ENCODE measurements at places on chromosomes 7 and 10.

DNA sequence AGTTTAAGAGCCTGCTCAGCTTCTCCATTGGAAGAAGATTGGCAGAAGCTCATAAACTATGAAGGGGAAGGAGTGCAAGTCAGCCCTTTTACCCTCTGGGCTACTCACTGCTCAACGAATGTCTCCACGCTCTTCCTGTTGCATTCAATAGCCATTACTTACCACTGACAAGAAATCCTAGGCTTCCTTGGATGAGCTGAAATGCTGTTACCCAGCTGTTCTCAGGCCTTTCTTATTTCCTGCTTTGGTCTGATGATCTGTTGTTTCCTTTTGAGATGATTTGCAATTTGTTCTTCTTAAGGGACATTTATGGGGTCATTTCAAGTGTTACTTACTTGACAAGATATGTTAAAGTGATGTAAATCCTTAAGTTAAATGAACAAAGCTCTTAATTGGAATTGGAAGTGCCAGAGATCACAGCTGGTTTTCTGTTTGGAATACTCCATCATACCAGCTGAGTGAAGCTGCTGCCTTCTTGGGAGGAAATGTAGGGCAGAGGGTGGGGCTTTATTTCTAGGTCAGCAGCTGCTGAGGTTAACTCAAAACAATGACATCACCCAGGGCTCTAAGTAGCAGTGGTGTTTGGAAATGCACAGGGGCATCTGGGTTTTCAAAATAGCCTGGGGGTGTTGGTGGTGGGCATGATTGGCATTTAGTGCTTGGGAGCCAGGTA is 170.0 kb downstream of the PRKCQ start:
- no peak for DNase-seq

GRCh38 chr7:112105584-112106530 is 100.3 kb downstream of the DOCK4 start:
- peak; percentile 45 for DNase-seq

GRCh38 chr7:148918058-148918596 is 34.0 kb upstream of the EZH2 start:
- no peak for DNase-seq

GRCh38 chr7:17185690-17186070 is 112.8 kb upstream of the AHR start:
- no peak for DNase-seq

Data from DMS 273 treated with DMSO at 0.1 percent for 48 hours (cell line).